Thyroid gland (tissue), 4 donors: ENCODE measurements at places on chromosomes 1 and 21.

- no peak for DNase-seq
Observed at GRCh38 chr21:33975548-33976081, 60.0 kb upstream of the ATP5PO start.

DNA sequence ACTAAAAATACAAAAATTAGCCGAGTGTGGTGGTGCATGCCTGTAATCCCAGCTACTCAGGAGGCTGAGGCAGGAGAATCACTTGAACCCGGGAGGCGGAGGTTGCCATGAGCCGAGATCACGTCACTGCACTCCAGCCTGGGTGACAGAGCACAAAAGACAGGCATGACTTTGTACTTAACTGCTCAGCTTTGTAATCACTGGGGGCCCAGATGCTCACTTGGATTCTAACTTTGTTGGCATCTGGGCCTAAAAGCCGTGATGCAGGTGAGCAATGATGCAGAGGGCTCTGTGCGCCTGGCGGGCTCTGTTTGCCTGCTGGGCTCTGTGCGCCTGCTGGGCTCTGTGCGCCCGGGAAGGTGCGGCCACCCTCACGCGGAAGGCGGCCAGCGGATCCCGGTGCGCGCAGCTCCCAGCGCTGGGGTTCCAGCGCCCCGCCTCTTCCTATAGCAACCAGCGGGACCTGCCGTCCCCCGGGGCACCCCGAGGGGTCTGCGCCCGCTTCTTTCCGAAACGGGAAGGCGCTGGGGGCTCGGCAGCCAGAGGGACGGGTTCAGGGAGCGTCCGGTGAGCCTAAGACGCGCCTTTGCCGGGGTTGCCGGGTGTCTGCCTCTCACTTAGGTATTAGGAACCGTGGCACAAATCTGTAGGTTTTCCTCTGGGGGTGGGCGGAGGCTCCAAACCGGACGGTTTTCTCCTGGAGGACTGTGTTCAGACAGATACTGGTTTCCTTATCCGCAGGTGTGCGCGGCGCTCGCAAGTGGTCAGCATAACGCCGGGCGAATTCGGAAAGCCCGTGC lies 31.7 kb downstream of the PRMT2 start:
- no peak for DNase-seq

DNA sequence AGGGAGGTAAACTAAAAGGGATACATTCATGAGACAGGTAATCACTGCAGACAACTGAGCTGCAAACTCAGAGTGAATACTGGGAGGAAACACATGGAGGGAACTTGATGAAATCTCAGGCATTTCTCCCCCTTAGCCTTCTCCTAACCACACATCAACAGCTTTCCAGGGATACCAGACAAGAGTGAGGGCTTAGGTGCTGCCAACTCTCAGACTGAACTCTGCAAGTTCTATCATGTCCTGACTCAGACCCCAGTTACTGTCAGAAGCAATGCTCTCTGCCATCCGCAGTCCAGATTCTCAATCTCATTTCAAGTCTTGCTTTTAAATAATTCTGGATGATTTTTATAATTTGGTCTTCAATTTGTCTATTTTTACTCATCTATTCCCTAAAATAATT lies 267.3 kb downstream of the LTN1 start:
- DNase-seq, result no peak

DNA sequence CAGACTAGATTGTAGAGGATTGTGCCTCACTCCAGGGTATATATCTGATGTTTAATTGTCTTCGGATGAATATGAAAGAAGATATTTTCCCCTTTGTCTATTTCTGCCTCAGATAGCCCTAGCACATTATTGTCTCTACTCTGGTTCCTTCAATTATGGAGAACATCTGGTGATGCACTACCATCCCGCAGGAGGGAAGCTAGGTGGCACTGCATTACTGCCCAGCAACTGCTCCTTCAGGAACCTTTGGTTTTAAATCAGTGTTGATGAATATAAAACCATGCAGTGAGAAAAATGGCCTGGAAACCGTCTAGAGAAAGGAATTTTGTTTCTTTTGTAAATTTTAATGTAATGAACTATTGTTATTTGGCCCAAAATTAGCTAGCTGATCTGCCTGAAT lies 68.5 kb downstream of the GPR88 start:
- DNase-seq, result no peak

- no peak for DNase-seq
Observed at GRCh38 chr1:78408810-78409209, 82.0 kb upstream of the PTGFR start.

- no peak for DNase-seq
Observed at GRCh38 chr1:234901491-234902049, 227.1 kb downstream of the TOMM20 start.

DNA sequence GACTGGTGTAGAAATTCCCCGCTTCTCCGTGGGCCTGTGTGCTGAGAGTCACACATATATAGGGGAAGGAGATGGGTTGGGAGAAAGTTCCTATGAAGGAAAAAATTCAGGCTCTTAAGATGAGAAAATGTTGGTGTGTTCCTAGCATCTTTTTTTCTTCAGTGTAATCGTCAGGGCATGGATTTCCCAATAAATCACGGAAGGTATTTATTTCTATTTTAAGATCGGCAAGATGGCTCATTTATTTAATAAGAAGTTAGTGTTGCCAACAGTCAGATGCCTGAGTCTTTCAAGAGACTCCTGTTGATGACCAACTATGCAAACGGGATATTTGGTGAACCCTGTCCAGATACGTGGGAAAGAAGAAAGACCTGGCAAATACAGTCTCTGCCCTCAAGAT lies 58.2 kb downstream of the TGFB2 start:
- no peak for DNase-seq

GRCh38 chr1:207755846-207756693 lies 4.2 kb downstream of the CD46 start:
- DNase-seq, result no peak

GRCh38 chr1:41842326-41842725 lies 76.4 kb downstream of the HIVEP3 start:
- no peak for DNase-seq

- no peak for DNase-seq
Observed at GRCh38 chr1:155522069-155522468, 40.5 kb downstream of the ASH1L start.

- no peak for DNase-seq
Observed at GRCh38 chr21:42193131-42193671, 25.7 kb upstream of the ABCG1 start.

GRCh38 chr21:41725421-41726031 lies 41.3 kb downstream of the RIPK4 start:
- peak; percentile 45 for DNase-seq

DNA sequence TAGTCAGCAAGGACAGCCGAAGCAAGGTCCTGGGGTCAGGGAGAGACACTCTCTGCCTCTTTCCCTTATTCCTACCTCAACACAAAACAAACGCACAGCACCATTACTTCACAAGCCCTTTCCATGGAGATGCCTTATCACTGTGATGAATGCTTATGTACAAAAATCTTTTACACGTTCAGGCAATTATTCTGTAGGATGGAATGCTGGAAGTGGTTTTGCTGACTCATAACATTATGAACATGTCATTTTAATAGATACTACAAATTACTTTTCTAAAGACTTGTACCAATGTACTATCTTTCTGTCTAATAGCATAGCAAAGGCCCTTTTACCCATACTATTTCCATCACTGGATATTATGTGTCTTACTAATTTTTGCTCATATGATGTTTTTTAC lies 98.4 kb downstream of the TTLL7 start:
- no peak for DNase-seq

DNA sequence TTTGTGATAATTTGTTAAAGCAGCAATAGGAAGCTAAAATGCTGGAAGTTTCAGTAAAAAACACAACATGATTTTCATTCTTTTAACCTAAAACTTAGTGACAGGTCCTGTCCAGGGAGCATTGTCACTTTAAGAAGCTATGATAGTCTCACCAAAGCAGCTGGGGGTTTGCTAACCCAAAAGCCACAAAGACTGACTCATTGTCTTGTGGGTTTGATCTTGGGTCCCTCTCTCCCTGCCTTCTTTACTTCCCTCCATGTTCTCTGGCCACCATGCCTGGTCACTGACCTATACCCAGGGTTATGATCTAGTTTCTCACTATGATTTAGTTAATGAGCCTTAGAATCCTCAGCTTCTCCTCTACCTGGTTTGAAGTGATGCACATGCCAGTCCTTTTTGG lies 213.5 kb upstream of the PTGFR start:
- no peak for DNase-seq

DNA sequence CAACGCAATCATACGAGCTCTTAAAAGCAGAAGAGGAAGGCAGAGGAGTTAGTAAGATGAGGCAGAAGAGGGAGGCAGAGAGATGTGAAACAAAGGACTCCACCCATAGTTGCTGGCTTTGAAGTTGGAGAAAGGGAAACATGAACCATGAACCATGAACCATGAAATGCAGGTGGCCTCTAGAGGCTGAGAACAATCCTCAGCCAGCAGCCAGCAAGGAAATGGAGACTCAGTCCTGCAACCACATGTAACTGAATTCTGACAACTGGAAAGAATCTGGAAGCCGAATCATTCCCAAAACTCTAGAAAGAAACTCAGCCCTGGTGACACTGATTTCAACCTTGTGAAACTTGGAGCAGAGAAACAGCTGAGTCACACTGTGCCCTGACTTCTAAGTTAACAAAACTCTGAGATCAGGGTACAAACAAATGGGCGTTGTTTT lies 10.1 kb downstream of the DIPK1A start:
- no peak for DNase-seq
